ENCODE measurements at places on chromosomes 6 and 20.
A peak's percentile ranks its signal among the peaks of the same experiment; 100 is the strongest.

- DNase-seq, result no peak
Measured at GRCh38 chr6:548517-548916, 108.4 kb downstream of the HUS1B start.

DNA sequence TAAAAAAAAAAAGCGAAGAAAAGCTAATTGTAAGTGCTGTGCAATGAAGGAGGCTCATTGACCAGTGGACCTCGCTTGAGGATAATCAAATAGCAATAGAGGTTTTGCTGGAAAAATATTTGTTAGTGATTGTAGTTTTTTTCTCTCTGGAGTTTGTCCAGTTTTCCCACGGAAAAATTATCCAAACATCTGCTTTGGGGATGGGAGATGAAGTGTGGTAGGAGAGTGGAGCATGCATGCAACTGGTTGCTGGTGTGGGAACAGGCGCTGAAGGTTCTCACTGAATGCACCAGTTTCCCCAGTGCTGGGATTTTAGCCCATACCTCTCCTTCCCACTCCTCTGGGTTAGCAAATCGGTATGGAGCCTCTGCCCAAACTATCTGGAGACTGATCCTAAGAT lies 281.7 kb upstream of the TAB2 start:
- DNase-seq, result no peak

DNA sequence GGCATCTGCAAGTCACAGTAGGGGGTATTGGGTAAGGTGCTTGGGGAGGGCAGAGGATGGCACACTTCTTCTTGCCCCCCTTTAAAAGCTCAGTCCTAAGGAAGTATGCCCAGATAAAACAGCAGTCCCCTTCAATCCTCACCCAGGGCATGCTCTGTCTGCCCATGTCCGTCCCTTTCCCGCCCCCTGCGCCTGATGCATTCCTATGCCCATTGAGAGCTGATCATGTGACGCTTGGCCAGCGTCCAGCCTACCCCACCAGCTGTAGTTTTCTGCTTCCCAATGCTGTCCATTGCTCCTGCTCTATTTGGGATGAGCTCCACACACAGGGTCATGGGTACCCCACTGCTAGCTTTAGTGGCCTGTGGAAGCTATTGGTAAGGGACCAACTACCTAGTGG lies 8.3 kb downstream of the SIGLEC1 start:
- no peak for DNase-seq

- DNase-seq, result no peak
Measured at GRCh38 chr6:115468272-115469005, 592.3 kb downstream of the FRK start.

GRCh38 chr20:50041246-50041873 lies 58.6 kb downstream of the SNAI1 start:
- DNase-seq, result no peak

DNA sequence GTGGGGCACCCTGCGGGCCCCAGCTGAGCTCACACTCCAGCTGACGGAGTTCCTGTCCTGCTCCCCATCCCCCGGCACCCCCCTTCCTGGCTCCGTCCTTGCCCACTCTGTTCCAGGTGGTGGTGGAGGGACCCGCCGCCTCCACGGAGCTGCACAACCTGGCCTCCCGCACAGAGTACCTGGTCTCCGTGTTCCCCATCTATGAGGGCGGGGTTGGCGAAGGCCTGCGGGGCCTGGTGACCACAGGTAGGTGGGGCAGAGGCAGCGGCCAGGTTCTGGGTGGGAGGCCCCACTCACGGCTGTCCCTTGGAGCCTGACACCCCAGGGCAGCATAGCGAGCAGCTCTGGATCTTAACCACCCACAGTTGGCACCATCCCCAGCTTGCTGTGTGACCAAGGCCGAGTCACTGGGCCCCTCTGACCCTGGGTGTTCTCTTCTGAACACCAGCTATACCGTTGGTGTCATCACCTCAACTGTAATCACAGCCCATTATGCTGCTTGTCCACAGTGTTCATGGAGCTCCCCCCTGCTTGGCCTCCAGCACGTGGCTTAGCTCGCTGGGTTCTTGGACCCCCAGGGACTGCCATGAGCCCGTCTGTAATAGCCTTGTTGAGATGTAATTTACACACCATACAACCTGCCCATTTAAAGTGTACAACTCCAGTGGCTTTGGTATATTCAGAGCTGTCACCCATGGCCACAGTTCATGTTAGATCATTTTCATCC lies 17.4 kb downstream of the COL20A1 start:
- no peak for DNase-seq

- peak; percentile 51 for DNase-seq
Measured at GRCh38 chr6:15427331-15428070, 181.6 kb downstream of the JARID2 start.

GRCh38 chr6:145544041-145544440 lies 191.3 kb downstream of the EPM2A start:
- DNase-seq, result no peak

GRCh38 chr6:105991561-105992314 lies 94.4 kb upstream of the PRDM1 start:
- DNase-seq, result peak; percentile 74

DNA sequence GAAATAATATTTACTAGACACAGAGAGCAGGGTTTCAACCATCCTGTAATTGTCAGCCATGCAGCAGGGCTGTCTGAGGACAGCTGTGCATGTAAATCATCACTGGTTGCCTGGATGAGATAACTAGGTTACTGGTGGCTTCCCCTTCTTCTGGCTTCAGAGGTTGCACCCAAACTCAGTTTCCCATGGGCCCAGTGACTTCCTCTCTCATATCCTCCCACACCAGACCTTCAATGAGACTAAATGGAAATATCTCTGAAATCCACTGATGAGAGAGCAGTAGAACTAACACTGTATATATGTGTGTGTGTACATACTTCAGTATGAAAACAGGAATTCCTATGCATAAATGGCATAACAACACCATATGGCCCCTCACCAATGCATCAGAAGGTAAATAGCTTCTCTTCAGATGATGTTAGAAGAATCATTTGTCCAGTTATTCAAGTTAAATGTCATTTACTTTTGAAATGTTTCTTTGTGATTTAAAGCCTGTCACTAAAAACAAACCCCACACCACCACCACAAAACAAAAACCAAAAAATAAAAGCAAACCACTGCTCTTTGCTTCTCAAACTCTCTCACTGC lies 51.0 kb upstream of the IL20RA start:
- DNase-seq, result peak; percentile 42

- DNase-seq, result peak; percentile 52
Measured at GRCh38 chr20:19074828-19075516, 137.5 kb upstream of the SLC24A3 start.

GRCh38 chr20:59634435-59635005 lies 30.2 kb downstream of the PHACTR3 start:
- DNase-seq, result no peak

GRCh38 chr20:63051911-63052310 lies 45.1 kb upstream of the BHLHE23 start:
- DNase-seq, result no peak

- DNase-seq, result no peak
Measured at GRCh38 chr6:77502981-77503380, 39.7 kb upstream of the HTR1B start.

DNA sequence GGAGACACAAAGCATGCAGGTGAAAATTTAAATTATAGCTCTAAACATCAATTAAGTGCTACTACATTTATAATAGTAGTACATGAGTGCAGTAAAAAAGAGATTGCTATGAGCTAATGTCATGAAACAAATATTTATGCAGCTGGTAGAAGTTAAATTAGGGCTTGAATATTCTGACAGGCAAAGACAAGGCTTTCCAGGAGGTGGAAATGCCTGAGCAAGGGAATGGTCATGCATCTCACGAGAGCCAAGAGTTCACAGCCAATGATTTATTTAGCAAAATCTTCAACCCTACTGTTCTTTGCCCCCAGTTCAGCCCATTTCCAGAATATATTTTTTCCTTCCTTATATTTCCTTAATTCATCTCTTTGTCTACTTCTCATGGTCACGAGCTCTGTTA lies 128.9 kb downstream of the HIVEP2 start:
- DNase-seq, result no peak

DNA sequence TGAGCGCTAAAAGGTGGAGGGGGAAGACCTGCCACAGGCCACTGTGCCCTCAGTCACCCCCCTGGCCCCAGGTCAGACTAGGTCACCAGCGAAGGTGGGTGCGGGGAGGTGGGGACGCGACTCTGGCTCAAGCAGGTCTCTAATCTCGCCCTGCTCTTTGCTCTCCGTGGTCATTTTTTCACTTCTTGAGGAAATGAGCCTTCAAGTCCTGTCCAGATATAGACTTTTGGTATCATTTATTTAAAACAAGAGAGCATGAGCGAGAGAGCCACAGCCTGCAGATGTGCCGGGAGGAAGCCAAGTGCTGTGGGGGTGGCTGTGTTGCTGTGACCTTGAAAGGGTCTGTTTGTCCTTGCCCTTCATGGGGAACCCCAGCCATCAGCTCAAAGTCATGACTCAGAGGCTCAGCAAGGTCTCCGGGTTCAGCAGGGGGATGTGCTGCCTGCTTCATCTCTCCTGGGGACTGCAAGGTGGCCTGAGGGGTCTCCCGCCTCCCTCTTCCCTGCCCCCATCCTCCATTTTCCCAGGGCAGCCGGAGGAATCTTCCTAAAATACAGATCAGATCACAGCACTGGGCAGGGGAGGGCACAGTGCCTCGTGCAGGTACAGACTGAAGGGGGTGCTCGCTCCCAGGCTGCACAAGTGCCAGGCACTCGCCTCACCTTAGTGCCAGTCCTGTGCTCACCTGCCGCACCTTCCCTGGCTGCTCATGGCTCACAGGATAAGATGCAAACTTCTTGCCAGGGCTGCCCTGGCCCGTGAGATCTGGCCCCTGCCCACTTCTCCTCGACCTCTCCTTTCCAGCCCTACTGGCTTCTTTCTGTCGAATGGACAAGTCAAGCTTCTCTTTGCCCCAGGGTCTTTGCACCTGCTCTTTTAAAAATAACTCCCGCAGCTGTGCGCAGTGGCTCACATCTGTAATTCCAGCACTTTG lies 26.5 kb downstream of the SULF2 start:
- DNase-seq, result no peak

DNA sequence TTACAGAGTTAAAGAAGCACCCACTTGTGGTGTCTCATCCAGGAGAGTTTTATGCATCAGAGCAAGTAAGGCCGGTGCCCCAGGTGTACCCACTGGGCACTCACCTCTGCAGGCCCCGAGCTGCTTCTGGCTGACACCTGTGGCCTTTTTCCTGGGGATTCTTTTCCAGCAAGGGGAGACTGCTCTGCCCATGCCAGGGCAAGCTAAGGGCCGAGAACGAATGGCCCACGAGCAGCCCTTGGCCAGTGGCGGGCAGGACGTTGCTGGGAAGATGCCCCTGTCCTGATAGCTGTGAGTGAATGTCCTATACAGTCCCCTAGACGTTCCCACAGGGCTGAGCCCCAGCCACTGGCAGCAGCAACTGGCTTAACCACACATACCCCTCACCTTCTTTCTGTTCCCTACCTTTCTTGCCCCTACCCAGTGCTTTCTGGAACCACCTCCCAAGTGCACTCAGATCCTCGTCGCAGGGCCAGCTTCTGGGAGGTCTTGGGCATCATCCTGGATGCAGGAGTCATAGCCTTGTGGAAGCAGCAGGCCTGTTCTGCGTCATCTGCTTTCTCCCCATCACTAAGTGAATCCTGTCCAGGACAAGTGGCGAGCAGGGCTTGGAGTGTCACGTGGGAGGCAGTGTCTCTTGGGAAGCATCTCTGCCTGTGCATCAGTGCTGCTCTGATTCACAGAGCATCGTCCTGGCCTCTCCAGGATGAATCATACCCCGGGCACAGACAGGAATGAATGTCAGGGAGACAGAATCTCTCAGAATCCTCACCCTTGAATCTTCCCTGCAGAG lies 32.5 kb downstream of the SYNDIG1 start:
- no peak for DNase-seq

DNA sequence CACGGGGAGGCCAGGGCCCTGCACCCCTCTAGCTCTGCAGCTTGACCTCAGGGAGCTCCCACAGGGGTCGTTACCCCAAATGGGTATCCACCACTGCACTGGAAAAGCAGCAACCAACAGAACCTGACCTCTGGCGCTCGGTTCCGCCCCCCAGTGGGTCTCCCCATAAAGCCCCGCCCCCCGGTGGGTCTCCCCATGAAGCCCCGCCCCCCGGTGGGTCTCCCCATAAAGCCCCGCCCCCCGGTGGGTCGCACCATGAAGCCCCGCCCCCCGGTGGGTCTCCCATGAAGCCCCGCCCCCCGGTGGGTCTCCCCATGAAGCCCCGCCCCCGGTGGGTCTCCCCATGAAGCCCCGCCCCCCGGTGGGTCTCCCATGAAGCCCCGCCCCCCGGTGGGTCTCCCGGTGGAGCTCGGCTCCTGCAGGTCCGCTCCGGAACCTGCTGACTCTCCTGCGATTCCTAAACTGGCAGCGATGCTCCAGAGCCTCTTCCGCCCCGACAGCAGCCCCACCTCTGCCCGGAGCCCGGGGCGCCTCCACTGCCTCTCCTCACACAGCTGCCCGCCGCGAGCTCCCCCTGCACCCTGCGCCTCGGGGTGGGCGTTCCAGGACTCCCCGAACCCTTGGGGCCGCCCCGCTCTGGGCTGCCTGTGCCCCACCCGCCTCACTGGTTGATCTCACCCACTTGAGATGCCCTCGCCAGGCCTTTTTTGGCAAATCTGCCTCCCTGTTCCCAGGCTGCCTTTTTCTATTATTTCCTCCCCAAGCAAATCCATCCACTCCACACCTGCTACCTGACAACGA lies 12.1 kb downstream of the SLC2A4RG start:
- DNase-seq, result no peak

GRCh38 chr6:155062866-155063341 lies 67.8 kb downstream of the TIAM2 start:
- no peak for DNase-seq

GRCh38 chr6:66429210-66429609 lies 722.2 kb upstream of the EYS start:
- no peak for DNase-seq

GRCh38 chr6:150126641-150127291 lies 16.1 kb upstream of the PPP1R14C start:
- DNase-seq, result no peak

DNA sequence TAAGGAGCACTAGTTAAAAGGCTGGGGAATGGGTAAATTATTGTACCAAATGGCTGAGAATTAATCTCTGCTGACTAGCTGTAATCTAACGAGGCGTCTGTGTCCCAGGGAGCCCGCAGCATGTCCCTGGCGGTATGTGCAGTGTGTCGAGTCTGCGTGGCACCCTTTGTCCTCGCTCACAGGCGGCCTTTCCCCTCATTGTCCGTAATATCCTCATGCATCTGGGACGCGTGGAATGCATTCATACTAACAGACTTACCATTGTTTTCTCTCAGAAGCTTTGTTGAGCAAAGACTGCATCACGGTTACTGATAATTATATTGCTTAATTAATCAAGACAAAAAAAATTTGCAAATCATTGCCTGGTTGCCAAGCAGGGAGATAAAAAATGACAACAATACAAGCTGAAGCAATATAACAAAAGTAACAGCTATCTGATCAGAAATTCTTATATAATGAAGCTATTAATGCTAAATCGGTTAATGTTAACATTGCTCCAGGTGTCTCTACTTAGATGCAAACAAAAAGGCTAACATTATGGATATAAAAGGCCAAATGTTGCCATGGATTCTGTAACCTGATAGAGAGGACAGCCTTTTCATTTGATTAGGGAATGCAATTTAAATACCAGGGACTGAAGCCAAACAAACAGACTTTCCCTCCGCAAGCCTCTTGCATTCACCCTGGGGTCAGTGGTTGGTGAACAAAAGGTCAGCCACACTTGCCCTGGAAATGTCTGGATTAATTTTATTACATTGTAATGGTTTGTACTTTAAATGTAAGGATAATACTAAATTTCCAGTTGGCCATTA lies 124.8 kb downstream of the INSM1 start:
- DNase-seq, result no peak

- DNase-seq, result no peak
Measured at GRCh38 chr20:37378420-37378784, 32.5 kb downstream of the SRC start.

All from OCI-M1 (cell line).